ENCODE measurements at places on chromosomes 12 and 14. TPM values are rescaled to one million over a fixed set of nuclear protein-coding genes. Genes with fewer than 3 reads are reported as not detected.

GRCh38 chr12:13472690-13473089 lies 276.2 kb downstream of the EMP1 start:
- DNase-seq, result no peak

GRCh38 chr12:4985820-4986219 lies 57.9 kb upstream of the KCNA5 start:
- DNase-seq, result no peak

ZFHX2 gene
- total RNA-seq, result 0.32 TPM

- no peak for DNase-seq
Observed at GRCh38 chr12:252636-253035, 10.0 kb downstream of the SLC6A13 start.

TMEM63C gene
- 0.85 TPM for total RNA-seq

- no peak for DNase-seq
Observed at GRCh38 chr14:63855281-63855680, 2.5 kb downstream of the SYNE2 start.

- no peak for DNase-seq
Observed at GRCh38 chr12:4849795-4850345, 59.8 kb upstream of the KCNA1 start.

- no peak for DNase-seq
Observed at GRCh38 chr14:77041881-77042545, 13.5 kb upstream of the IRF2BPL start.

- no peak for DNase-seq
Observed at GRCh38 chr12:6552140-6552551, 3.7 kb downstream of the IFFO1 start.

- no peak for DNase-seq
Observed at GRCh38 chr14:35121026-35121886, 534 bp downstream of the PPP2R3C start.

GRCh38 chr12:41211448-41211847 lies 23.3 kb downstream of the PDZRN4 start:
- no peak for DNase-seq

TMED10 gene
- total RNA-seq, result 231 TPM

CLEC6A gene
- total RNA-seq, result not detected

DNA sequence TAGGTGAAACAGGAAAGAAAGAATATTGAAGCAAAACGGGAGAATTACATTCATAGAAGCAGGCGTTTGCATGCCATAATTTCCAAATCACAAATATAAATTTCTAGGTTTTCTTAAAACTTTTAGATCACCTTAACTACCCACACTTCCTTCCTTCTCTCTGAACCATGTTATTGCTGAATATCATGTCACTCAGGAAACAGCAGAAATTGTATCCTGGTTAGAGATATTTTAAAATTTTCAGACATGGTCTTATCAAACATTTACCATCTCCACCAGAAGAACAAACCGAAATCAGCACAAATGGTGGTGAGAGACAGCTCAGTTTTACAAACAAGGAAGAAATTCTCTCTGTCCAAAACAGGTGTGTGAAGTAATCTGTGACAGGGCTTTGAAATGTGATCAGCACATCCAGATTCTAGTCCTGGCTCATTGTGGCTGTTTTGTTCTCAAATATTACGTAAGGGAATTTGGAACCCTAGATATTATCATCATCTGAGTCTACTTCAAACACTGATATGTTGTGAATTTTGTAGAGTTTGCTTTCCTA lies 16.3 kb downstream of the TESPA1 start:
- DNase-seq, result no peak

MYH6 gene
- total RNA-seq, result 0.26 TPM

DLGAP5 gene
- 23.4 TPM for total RNA-seq

GRCh38 chr14:95218472-95219193 lies 61.3 kb upstream of the DICER1 start:
- DNase-seq, result no peak

- no peak for DNase-seq
Observed at GRCh38 chr14:89936654-89937185, 17.8 kb downstream of the EFCAB11 start.

GRCh38 chr12:53486736-53487487 lies 12.3 kb downstream of the MAP3K12 start:
- no peak for DNase-seq

CDKL1 gene
- 30.7 TPM for total RNA-seq

DNA sequence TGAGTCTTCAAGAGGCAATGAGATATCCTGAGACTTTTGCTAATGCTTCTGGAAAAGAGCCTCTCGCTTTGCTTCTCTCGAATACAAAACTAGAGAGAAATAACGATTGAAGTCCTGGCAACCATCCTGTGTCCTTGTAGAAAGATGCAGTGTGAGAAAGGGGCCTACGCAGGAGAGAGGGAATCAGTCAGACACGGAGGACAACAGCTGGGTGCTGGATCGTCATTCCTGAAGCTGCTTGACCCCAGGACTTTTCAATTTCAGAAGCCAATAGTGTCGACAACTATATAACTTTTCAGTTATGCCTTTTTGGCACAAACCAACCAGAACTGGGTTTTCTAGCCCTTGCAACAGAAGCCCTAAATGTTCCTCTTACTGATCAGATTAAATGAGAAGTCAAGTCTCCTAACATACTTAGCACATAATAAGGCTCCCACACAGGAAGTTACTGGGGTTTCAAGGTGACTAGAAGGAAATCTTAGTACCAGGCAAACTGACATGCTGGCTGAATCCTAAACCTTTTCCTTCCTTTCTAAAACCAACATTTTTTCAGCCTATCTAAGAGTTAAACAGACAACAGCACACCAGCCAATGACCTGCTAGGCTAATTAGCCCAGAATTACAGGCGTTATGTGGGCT lies 755.6 kb downstream of the MED13L start:
- no peak for DNase-seq

PITPNM2 gene
- total RNA-seq, result 4.5 TPM

ATXN7L3B gene
- 36.0 TPM for total RNA-seq

TRPV4 gene
- 0.90 TPM for total RNA-seq

KLRG1 gene
- 3.8 TPM for total RNA-seq

GRCh38 chr12:79689477-79690141 lies 1.2 kb downstream of the PAWR start:
- DNase-seq, result no peak

- DNase-seq, result no peak
Observed at GRCh38 chr12:50739611-50740010, 24.3 kb upstream of the ATF1 start.

GRCh38 chr12:117875744-117876435 lies 92.9 kb downstream of the KSR2 start:
- no peak for DNase-seq

IL22 gene
- not detected for total RNA-seq

DNA sequence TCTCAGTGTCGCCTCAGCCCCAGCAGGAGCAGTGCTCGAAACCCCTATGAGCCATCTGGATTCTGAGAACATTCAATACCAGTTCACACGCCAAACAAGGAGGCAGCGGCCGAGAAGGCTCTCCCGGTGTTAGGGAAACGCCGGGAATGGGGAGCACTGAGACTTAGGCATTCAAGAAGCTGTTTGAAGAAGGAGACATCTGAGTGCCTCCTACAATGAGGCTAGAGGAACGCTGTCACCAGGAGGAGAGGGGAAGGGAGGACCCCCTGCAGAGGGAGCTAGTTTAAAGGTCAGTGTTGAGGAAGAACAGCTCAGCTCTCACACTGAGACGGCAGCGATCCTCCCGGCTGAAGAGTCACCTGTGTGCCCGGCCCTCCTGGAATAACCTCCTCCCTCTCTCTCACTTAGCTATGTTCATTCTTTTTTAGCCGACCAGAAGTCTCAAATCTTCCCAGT lies 69.9 kb downstream of the SERPINA3 start:
- no peak for DNase-seq

- DNase-seq, result no peak
Observed at GRCh38 chr12:752695-753610, 574 bp downstream of the WNK1 start.

GPR137C gene
- 14.0 TPM for total RNA-seq

SERPINA9 gene
- total RNA-seq, result not detected
